ENCODE measurements at places on chromosomes 16 and 17.
A peak's percentile ranks its signal among the peaks of the same experiment; 100 is the strongest.

- no peak for DNase-seq
Measured at GRCh38 chr17:48550502-48551213, 5.7 kb upstream of the HOXB2 start.

DNA sequence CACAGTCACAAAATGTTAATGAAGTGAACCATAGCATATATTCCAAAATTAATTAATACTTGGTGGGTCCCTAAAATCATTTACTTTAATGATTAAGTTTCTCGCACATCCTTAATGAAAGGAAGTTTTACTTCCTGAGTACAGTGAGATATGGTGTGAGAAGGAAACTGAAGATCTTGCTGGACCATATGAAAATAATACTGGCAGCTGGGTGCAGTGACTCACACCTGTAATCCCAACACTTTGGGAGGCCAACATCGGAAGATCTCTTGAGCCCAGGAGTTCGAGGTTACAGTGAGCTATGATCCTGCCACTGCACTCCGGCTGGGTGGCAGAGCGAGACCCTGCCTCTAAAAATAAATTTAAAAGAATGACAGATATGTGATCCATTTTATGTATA lies 62.5 kb downstream of the ABCA8 start:
- no peak for DNase-seq

DNA sequence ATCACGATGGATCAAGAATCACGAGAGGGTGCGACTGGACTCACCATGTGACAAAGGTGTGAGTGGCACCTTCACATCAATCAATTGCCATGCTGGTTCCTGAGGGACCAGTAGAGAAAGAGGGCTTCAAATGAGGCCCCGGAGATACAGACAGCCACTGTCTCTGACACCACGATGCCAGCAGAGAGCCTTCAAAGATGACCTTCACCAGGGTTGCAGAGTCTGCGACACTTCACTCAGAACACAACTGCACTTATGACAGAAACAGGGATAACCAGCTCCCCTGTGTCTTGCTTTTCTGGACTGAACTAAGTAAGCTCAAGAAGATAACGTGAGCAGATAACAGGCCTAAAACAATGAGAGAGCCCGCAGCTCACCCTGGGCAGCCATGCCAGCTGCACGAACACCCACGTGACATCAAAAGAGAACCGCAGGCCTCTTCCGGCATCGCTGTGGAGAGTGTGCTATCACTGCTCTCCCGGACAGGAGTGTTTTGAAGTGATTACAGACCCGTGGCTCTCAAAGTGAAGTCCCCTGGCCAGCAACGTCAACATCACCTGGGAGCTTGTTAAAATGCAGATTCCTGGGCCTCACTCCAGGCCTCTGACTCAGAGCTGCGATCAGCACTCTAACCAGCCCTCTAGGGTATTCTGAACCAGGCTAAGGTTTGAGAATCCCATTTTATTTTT lies 36.4 kb downstream of the KLHDC4 start:
- DNase-seq, result no peak

DNA sequence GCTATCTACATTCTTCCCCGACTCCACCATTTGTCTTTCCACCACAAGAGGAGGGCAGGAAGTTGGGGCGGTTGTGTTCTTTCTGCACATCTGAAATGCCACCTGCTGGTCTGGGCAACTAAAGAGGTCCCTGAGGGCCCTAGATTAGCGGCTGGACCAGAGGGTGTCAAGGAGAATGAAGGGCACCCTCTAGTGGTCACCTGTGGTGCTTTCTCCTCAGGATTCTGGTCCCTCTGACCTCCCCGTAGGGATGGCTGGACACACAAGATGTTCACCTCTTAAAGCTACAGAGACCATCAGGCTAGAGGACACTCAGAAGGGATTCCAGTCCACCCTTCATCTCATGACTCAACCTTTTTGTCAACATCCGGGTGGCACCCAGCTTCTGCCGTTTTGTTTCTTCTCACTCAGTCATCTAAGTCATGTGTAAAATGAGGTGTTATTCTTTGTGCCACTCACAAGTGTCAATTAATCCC lies 2.9 kb upstream of the SCIMP start:
- peak; percentile 16 for DNase-seq

DNA sequence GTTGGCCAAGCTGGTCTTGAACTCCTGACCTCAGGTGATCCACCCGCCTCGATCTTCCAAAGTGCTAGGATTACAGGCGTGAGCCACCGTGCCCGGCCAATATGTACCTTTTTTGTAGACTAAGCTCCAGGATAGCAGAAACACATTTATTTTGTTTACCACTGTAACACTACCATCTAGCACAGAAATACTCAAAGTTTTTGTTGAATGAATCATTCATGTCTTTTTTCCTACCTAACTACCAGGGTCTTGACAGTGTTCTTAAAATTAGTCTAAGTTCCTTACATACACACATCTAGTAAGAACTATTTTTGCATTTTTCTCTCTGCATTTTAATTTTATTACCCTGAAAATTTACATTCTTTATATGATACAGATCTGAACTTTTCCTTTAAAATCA lies 44.4 kb downstream of the AKAP10 start:
- DNase-seq, result no peak

- DNase-seq, result no peak
Measured at GRCh38 chr17:69870091-69870530, 204.9 kb upstream of the KCNJ16 start.

GRCh38 chr16:70563636-70564035 lies 40.0 kb downstream of the SF3B3 start:
- DNase-seq, result no peak

DNA sequence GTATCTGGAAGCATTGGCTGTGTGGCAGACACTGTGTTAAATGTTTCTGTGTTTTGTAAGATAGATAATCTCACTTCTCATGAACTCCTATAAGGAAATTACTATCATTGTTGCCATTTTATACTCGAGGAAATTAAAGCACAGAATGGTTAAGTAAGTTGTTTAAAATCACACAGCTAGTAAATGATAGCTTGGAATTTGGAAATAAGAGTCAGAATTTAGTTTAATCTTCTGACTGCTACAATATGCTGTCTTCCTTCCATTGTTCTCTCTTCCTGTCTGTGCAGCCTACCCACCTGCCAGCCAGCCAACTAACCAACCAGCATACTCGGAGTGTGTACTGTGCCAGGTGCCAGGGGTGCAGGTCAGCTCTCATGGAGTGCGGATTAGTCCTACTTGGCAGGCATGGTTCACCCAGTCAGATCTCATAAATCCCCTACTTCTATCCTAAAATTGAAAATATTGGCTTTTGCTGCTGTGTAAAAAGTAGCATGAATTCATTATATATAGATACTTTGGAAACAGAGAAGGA lies 79.9 kb upstream of the LGALS9 start:
- DNase-seq, result peak; percentile 45

- no peak for DNase-seq
Measured at GRCh38 chr16:28082624-28083023, 19.1 kb upstream of the GSG1L start.

GRCh38 chr17:50051082-50051576 lies 4.8 kb upstream of the ITGA3 start:
- DNase-seq, result no peak

DNA sequence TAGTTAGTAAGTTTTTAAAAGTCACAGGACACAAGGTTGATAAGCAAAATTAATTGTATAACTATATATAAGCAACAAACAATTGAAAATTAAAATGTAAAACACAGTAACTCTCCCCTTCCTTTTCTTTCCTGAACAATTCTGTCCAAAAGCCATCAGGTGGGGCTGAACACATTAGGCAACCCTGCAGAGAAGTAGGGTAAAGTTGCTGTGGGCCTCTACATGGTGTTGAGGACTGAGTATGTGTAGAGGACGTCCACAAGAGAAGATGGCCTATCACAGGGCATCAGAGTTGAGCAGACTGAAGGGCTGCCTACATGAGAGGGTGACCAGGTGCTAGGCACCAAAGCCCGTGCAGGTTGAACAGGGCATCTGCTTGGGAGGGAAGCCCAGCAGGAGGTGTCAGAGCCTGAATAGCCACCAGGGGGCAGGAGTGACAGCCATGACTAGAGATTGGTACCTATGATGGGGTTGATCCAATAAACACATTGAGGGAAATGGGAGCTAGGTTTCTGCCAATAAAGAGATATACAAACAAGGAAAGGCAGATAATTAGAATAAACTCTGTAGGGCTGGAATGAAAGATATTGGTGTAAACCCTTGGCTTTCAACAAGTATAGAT lies 415.1 kb downstream of the NPIPA8 start:
- DNase-seq, result peak; percentile 12

DNA sequence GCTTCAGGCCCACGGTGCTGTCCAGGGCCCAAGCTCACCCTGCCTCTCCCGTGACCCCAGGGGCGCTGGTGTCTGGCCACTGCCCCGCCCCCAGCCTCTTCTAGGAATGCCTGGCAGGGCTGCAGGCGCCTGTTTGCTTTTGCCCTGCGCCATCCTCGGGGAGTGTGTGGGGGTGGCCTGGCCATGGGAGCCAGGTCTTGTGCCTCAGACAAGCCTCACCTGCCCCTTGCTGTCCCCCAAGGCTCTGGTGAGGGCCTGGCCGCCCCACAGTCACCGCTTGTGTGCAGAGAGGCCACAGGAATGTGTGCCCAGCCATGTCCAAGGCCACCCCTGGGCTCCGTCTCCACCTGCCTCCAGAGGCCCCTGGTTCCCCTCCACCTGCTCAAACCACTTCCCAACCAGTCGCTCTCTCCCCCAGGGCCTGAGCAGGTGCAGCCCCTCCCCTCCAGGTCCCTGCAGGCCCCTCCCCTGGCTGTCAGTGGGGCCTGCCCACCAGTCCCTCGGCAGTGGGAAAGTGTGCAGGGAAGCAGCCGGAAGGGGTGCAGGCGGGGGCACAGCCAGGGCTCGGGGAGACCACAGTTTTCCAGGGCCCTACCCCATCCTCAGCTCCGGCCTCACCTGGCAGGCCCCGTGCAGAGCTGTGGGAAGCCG lies 841 bp upstream of the IGFALS start:
- no peak for DNase-seq

GRCh38 chr17:69061721-69062556 lies 1.2 kb upstream of the ABCA9 start:
- DNase-seq, result no peak

- no peak for DNase-seq
Measured at GRCh38 chr16:86566601-86566965, at the start of gene FOXC2. Gene FOXC2, plus strand, starts transcription at chr16:86566829. Its CDS starts 507 bp downstream, at chr16:86567336.

GRCh38 chr16:56549744-56550385 lies 15.0 kb upstream of the MT4 start:
- DNase-seq, result no peak

GRCh38 chr16:74901606-74902005 lies 83.3 kb downstream of the WDR59 start:
- DNase-seq, result no peak

DNA sequence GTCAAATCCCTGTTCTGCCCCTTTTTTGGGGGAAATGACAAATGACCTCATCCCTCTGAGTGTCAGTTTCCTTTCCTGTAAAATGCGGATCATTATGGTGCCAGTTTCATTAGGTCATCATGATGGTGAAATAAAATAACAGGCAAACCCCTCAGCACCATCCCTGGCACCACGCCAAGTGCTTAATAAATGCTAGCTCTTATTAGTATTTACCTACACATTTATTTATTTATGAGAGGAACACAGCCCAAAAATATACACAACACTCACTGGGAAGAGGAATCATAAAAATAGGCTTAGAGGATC lies 28.6 kb upstream of the GPRC5B start:
- no peak for DNase-seq

- DNase-seq, result peak; percentile 1
Measured at GRCh38 chr16:57725554-57725953, 10.0 kb upstream of the KATNB1 start.

DNA sequence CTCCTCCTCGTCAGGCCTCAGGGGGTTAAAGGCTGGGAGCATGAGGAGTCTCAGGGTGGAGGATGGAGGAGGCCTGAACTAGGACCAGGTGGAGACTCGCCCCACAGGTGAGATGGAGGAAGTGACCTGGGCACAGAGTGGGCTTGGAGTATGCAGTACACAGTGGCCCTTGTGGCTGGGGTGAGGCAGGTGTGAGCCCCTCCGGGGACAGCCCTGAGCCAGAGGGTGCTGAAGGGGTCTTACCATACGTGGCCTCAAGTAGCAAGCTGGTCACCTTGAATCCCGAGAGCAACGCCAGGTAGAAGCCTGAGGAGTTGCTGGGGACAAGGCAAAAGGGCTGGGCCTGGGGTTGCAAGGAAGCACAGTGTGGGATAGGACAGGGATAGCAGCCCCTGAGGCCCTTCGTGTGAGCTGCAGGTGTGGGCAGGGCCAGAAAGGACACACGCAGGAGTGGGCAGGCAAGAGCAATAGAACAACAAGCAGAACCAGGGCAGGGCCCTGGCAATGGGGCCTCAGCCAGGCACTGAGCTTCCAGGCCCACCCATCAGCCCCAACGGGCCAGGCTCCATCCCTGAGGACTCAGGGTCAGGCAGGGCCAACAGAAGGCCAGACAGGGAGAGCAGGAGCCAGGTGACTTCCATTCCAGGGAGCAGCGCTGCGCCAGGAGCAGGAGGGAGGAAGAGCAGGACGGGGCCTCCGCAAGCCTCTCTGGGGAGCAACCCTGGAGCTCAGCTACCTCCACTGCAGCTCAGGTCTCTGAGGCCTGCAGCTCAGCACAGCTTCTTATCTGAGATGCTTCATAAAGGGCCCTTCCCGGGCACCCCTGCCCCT lies 64.2 kb upstream of the TNRC6C start:
- DNase-seq, result no peak

GRCh38 chr17:53719229-53719628 lies 103.5 kb upstream of the KIF2B start:
- DNase-seq, result no peak

DNA sequence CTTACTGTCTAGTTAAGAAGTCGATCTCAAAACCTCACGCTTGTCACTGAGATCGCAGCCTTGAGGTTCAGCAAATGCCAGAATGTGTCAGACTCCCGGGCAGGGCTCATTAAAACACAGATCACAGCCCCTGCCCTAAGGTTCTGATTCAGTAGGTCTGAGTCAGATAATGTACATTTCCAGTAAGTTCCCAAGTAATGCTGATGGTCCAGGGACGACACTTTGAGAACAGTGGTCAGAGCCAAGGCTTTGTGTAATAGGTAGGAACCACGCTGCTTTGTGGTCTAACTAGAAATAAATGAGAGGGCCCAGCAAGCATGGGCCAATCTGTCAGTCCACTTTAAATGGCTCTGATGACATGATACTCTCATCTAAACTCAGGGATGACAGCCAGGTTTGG lies 228.6 kb downstream of the ZFHX3 start:
- no peak for DNase-seq

DNA sequence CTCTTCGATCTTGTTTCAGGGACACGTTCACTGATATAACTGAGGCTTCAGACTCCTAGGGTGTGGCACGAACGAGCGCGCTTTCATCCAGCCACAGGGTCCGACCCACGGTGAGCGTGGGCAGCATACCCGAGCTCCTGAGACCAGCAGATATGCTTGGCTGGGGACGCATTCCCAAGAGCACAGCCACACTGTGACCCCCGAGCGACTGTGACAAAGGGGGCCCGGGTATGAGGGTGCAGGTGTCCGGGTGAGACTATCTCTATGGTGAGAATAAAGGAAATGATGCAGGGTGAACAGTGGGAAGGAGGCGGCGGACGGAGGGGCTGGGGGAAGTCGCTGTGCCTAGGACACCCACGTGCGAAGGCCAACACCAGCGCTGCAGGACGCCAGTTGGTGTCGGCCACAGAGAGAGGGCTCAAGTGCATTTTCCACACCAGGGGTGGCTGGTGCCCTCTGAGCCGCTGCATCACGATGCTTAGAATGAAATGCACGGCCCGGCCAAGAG lies 17.6 kb downstream of the RPH3AL start:
- DNase-seq, result no peak

GRCh38 chr16:22284637-22285036 lies 12.6 kb upstream of the POLR3E start:
- DNase-seq, result no peak

GRCh38 chr17:62064791-62065563 lies at the start of gene MED13:
Gene MED13, minus strand, starts transcription at chr17:62065278. Its CDS starts 73 bp downstream, at chr17:62065205.
- DNase-seq, result no peak
